Activated CD4-positive, CD25-positive, alpha-beta regulatory T cell (primary cell): ENCODE measurements at places on chromosomes 11 and 22.

DNA sequence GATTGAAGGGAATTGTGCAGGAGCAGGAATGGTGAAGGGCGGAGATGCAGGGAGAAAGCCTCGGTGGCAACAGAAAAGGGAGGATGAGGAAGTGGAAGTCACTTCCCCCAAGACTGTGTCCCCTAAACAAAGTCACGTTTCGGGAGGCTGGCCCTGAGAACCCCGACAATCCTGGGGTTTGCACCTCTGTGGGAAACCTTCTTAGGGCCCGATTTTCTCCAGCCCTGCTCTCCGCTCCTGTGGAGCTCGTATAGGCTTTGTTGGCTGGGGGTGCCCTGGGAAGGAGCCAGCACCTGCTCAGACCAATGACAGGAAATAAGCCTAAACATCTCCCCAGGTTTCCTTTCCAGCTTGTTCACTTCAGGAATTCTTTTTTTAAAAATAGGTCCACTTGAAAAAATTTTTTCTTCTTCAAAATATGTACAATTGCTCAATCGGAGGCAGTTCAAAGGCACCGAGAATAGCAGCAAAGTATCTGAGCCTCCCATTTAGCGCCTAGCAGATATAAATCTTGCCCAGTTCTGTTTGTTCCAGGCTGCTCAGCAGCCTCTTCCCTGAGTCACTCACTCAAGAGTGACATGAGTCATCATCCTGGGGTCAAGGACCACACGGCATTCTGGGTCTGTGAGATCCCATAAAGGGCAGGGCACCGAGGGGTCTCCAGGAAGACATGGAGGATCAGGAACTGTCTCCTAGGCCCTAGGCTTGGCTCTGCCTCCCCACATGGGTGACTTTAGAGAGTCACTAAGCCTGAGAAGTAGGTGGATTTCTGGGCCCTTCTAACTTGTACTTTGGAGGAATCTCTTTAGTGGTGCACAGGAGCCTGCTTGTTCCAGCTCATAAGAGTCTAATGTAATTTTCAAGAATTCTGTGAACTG lies 34.0 kb downstream of the IRAG1 start:
- no peak for DNase-seq

DNA sequence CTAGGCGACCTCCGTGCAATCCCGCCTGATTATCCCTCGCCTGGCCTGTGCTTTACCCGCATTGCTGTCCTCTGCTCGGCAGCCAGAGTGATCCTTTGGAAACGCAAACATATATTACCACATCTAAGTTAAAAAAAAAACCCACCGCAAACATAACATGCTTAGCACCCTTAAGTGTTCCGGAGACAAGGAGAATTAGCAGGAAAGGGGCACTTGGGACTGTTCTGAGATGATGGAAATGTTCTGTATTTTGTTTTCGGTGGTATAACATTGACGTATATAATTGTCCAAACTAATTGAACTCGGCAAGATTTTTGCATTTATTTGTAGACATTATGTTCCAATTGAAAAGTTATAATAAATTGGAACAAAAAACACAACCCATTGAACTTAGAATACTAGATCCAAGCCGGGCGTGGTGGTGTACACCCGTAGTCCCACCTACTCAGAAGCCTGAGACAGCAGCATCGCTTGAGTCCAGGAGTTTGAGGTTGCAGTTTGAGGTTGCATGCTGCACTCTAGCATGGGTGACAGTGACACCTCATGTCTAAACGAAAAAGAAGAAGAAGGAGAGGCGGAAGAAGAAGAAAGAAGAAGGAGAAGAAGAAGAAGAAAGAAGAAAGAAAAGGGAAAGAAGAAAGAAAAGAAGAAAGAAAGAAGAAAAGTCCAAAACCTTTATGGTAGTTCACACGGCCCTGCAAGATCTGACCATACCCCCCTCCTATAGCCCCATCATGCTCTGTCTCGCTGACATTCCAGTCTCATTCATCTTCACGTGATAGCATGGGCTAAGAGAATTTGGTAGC lies 604 bp upstream of the POLR3H start:
- DNase-seq: no peak

DNA sequence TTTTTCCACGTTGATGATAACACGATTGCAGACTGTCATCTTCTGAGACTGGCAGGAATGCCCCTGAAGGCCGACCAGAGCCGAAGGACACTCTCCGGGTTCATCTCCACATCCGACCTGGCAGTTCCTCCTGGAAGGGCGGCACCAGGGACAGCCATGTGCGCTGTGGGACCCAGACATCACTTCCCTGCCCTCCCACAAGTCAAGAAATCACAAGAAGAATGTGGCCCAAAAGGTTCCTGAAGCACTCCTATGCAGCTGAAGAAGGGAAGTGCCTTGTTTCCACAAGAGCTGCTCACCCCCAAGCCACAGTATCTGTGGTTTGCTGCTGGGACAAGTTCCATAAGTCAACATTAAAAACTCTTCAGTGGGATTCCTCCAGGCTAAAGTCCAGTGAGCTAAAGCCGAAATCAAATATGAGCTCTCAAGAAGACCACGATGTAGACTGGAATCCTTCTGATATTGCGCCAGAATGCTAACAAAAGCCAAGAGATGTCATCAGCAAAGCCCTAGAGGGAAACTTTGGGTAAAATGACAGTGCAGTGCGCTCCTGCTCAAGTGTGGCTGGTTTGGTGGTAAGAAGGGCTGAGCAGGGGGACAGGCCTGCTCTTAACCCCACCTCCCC lies 21.2 kb downstream of the PACSIN2 start:
- no peak for DNase-seq

- no peak for DNase-seq
Measured at GRCh38 chr22:36928786-36929535, 15.5 kb downstream of the CSF2RB start.

- no peak for DNase-seq
Measured at GRCh38 chr11:128965485-128965884, 22.8 kb upstream of the TP53AIP1 start.

DNA sequence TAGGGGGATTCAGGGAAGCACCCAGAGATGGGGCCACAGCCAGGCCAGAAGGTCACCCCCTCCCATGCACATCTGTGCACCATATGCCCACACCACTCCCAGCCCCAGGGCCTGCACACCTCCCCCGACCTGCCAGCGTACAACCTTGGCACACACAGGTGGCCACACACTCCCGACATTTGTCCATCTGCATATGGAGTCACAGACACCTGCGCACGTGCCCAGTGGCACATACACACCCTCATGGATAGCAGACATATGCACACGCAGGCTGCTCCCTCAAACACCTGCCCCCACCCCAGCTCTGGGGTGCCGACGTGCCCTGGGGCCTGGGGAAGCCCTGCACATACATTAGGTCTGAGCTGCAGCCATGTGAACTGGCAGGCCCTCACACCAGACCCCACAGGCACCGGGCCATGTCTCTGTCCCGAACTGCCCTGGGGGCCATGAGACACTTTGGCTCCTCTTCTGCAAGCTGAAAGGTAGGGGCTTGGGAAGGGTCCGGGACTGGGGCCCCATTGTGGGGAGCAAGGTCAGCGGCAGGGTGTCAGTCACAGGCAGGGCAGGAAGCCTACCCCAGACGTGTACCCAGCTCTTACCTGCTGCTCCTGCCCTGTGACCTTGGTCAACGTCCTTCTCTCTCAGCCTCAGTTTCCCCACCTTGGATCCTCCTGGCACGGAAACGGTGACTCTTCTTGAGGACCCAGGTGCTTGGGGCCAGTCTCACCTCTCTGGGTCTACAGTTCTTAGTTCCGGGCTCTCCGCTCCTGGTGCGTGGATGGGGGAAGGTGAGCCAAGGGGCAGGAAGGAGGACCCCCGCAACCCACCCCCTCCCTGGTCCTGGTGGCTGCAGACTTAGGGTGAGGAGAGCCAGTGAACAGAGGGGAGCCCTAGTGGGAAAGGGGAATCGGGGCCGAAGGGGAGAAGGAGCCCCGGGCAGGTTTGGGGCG lies 579 bp upstream of the CABP7 start:
- DNase-seq: no peak

DNA sequence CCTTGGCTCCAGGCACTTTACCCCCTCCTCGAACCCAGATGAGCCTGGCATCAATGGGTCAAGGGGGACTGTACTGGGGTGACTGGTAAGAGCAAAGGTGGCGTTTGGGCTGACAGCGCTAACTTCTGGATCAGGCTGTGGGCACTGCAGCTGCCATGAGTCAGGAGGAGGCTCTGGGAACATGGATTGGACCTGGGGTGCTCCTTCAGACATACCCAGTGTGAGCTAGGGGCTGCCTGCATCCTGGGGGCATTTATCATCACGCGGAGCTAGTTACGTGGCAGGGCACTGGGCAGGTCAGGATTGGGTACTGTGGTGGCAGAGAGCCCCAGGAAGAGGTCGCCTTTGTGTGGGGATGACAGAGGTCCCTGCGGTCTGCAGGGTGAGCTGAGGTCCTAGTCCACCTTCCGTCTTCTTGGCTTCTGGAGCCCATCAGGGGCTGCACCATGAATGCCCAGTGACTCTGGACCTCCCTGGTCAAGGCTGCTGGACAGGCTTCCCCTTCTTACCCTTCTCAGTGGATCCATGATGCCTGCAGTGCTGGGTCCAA lies 13.1 kb downstream of the GRIK4 start:
- DNase-seq: no peak

GRCh38 chr11:130396965-130397364 lies 31.4 kb downstream of the ADAMTS8 start:
- DNase-seq: no peak

DNA sequence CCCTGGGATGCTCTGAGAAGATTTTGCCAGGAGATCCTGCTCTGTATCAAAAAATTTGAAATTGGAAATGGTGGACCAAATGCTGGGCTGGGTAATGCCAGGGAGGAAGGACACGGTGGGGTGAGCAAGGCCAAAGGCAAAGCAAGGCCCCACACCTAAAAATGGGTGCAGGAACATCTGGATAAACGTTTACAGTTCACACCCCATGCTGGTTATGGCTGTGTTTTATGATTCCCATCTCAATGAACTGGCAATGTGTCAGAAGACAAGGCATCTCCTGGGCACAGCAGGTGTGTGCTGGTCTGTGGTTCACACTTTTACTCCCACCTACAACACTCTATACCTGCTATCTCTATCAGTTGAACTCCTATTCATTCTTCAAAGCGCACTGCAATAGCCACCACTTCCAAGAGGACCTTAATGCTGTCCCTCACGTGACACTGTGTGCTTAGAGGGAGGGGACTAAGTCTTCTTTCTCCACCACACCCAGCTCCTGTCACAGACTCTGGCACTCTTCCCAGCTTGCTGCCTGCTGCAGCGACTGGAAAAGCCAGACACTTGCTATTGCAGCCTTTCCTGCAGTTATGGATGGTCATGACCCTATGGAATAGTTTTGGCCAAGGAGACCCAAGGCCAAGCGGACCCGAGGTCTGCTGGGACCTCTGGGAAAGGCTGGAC lies 277.5 kb downstream of the CTTN start:
- no peak for DNase-seq

DNA sequence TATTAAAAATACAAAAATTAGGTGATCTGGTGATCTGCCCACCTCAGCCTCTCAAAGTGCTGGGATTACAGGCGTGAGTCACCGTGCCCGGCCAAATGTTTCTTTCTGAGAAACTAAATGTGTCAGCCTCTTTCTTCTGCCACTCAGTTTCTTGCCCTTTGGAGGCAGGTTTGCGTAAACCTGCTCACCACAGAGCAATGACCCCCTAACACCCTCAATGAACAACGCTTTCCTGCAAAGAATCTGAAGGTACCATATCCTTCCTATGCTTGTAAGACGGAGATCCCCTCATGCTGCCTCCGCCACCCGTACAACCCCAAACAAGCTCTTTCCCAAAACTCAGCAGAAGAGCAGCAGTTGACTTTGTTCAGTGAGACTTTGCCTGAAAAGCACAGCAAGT lies 38.7 kb upstream of the TTLL12 start:
- no peak for DNase-seq

- DNase-seq: no peak
Measured at GRCh38 chr11:131108760-131109159, 192.5 kb upstream of the SNX19 start.

GRCh38 chr11:7924536-7924935 lies 6.5 kb downstream of the OR10A6 start:
- no peak for DNase-seq

DNA sequence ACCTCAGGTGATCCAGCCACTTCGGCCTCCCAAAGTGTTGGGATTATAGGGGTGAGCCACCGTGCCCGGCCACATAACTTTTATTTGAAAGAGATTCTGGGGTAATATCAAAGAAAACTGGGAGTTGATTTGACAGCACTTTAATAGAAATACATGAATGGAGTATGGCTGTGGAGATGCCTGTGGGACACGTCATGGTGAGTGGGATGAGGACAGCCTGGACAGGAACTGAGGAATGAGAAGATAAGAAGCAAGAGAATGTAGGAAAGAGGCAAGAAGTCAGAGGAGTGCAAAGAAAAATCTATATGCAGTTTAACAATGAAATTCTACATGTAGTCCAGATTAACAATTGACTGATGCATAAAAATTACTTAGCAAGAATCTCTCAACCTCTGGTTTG lies 31.0 kb downstream of the SLC22A6 start:
- no peak for DNase-seq

DNA sequence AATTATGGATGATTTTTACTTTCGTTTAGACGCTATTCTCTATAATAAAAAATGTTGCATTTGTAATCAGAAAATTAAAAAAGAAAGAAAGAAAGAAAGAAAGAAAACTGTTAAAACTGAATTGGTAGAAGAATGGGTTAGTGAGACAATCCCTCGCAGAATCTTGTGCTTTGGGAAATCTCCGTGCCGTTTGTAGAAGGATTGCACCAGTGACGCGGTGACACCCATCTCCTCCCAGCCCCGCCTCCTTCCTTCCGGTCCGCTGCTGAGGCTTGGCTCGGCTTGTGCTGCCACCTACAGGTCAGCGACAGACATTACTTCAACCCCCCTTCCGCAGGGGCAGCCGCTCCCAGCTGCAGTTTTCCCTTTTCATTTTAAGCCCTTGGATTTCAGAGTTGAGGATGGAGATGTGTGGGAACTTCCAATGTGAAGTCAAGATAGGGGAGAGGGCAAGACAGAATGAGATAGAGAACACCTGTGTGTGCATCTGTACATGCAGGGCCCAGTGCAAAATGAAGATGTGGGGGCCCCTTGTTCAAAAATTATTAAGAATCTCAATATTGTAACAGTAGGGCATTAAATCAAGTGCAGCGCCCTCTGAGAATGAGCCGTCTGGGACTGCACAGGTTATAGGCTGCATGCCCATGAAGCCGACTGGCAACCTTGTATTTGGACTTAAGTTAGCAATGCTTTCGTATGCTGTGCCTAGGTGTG lies 41.1 kb downstream of the TST start:
- peak; percentile 87 for DNase-seq

- DNase-seq: no peak
Measured at GRCh38 chr11:117230999-117231841, 653 bp downstream of the PCSK7 start.

DNA sequence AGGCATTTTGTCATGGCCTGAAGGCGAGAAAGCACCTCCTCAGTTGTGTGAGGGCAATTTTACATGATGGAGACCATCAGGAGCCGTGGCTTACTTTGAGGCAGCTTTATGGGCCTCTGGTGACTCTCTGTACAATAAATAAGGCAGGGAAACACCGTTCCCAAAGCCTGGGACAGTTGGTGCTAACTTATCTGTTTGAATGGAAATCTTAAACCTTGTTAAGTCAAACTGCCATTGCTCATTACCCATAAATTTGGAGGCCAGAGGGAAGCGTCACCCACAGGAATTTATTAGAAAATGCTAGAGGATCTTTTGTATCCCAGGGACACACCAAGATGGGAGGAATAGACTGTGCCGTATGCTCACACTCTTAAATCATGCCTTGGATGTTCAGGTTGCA lies 1156.9 kb downstream of the BRD1 start:
- DNase-seq: no peak

GRCh38 chr11:63939397-63939891 lies 642 bp downstream of the NAA40 start:
- DNase-seq: no peak
